ENCODE measurements at places on chromosomes 7 and 10.

- no peak for DNase-seq
Observed at GRCh38 chr10:15603446-15604011, 116.2 kb downstream of the ITGA8 start.

GRCh38 chr7:151016942-151017341 is 7.4 kb downstream of the ATG9B start:
- DNase-seq: no peak

GRCh38 chr7:115965236-115965635 is 65.3 kb downstream of the TFEC start:
- DNase-seq: no peak

DNA sequence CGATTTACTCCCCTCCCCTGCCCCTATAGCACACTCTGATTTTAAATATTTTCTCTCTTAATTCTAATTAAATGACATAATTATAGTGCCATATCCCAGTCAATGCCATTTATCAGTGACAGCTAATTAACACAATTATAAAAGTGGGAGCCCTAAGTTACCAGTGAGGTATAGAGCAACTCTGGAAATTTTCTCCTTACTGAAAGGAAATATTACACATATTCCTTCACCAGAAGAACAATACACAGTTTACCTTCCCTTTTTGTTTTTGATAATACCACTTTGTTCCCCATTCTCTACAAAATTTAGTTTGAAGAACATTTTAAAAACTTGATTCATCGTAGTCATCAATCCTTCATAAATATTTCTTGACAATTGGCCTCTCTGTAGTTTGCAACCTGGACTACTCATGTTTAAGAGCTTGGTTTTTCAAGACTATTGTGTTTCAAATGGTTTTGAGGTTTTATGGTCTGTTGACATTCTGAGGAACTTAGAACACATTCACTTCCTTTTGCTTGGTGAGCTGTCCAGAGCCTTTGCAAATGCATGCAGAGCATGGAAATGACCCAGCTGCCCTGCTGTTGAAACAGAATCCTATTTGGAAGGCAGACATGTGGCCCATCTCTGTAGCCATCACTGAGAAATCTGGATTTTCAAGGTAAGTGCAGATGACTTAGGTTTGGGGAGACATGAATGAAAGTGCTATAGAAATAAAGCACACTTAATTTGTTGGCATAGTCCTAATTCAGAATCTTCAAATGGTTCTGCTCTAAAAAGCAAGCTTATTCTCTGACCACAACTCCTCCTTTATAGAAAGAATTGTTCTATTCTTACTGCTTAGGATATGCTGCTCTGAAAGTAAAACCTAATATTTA is at the start of gene GPR141:
TSS of gene GPR141 (plus strand) at position 521 of the 875 bp plus-strand sequence. CDS start 56,628 bp downstream, outside the sequence.
- DNase-seq: no peak

DNA sequence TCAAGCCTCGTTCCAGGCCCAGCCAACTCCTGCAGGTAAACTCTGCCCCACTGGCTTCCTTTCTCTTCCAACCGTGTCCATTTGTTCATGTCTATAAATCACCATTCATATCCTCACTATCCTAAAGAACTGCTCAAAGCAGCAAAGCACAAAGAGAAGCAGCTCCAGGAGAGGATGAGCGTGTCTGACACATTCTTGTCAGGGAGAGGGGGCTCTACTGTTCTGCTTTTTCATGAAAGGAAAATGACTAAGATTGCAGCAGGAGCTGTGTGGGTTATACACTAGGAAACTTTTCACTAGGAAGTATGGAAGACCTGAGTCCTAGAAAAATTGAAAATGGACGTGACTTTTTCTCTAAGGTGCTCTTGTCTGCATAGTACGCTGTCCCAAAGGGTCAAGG is 16.7 kb downstream of the AGFG2 start:
- no peak for DNase-seq

DNA sequence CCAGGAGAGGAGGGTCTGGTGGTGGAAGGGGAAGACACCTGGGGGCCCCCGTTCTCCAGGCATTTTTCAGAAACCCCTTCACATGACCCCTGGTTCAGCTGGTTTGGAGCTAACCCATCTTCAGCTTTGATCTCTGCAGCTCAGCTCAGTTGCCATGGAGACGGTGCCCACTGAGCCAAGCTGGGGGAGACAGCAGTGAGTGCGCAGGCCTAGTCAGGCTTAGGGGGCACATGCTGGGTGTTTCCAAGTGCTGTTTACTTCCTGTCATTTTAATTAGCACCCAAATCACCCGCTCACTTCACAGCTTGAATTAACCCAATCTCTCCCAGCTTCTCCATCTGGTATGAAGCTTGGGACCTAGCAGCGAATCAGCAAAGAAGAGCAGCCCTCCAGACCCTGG is 9.0 kb downstream of the SPOCK2 start:
- DNase-seq: no peak

DNA sequence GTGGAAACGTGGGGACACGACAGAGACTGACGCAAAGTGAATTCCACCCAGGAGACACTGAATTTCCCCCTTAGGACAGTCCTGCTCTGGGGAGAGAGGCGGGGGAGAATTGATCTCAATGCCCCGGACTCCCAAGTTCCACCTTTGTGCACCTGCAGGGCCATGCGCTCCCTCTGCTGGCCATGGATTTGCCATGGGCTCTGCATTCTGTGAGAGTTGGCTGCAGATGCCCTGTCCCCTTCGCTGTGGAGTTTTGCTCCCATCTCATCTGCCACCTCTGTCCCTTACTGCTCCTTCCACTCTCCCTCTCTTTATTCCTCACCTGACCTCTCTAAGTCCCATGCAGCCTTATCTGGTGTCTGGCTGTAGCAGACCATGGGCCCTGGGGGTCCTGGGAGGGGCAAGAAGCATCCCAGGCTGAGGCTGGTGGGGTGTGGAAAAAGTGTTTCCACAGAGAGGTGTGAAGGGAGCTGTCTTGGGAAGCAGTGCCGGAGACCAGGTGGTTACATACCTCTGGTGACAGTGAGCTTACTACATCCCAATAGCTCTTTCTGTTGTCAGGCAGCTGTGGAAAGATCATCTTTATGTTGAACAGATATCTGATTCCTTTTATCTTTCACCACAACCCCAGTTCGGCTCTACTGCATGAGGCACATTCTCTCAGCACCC is 14.3 kb downstream of the GHRHR start:
- DNase-seq: no peak

- DNase-seq: no peak
Observed at GRCh38 chr7:134782121-134782623, 2.7 kb downstream of the CALD1 start.

- no peak for DNase-seq
Observed at GRCh38 chr10:74049955-74050354, 52.0 kb downstream of the VCL start.

- DNase-seq: no peak
Observed at GRCh38 chr7:93159490-93159889, 11.3 kb upstream of the SAMD9L start.

- DNase-seq: no peak
Observed at GRCh38 chr10:132257271-132257670, 50.5 kb downstream of the STK32C start.

DNA sequence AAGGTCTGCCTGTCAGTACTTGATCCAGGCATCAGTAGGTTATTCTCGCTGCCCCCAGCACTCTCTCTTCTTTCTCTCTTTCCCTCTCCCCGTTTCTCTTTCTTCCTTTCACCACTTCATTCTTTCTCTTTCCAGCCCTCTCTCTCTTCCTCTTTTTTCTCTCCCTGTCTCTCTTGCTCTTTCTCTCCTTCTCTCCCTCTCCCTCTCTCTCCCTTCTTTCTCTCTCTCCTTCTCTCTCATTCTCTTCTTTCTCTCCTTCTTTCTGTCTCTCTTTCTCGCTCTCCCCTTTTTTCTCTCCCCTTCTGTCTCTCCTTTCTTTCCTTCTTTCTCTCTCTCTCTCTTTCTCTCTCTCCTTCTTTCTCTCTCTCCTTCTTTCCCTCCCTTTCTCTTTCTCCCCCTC is 7.5 kb upstream of the DRGX start:
- DNase-seq: no peak

GRCh38 chr10:124561206-124561605 is 99.6 kb downstream of the LHPP start:
- no peak for DNase-seq

- DNase-seq: no peak
Observed at GRCh38 chr7:151729521-151729921, 147.4 kb downstream of the PRKAG2 start.

DNA sequence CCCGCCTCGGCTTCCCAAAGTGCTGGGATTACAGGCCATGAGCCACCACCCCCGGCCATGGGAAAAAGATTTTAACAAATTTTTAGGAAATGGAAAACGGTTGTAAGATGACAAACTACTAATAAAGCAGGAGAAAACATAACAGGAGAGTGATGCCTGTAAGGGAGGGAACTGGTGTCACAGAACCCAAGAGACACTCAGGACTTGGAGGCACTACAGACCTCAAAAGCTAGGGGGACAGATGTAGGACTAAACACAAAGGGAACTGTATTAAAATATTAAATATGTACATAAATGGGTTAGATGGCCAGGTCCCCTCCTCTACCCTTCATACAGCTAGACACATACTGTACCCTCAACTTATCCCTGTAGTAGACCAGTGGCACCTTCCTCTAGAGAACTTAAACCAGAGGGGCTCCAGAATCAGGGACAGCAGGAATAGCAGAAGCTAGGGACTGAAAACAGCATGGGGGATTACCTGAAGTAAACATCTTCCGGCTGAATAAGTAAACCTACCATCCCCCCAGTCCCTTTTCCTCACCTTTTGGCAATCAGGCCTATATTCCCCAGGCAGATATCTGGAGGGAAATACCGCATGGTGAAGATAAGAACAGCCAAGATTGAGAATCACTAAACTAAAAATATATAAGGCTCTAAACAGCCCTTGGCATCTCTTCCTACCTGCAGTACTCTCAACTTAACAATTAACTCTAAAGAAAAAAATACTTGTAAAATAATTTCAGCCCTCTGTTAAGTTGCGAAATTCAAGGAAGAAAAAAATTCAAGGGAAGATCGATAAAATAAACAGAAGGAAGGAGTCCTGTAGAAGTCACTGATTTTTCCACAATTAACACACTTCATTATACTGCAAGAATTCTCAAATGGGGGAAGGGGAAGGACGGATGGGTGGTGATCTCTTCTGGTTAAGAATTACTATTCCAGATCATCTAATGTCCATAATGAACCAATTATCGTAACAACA is 15.5 kb downstream of the TM9SF3 start:
- no peak for DNase-seq

DNA sequence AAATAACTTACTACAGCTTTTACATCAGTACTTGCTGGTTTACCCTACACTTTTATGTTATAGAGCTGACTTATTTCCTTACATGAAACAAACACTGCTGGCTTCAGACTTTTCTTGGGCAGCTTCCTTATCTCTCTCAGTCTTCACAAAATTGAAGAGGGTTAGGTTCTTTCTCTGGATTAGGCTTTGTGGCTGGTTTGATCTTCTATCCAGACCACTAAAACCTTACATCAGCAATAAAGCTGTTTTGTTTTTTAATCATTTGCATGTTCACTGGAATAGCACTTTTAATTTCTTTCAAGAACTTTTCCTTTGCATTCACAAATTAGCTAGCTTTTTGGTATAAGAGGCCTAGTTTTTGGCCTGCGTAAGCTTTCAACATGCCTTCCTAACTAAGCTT is 218.7 kb downstream of the LRRTM3 start:
- no peak for DNase-seq

- DNase-seq: no peak
Observed at GRCh38 chr7:99453105-99453504, 12.9 kb downstream of the ATP5MF start.

- DNase-seq: no peak
Observed at GRCh38 chr10:43252166-43252782, 14.6 kb downstream of the RASGEF1A start.

- peak; percentile 14 for DNase-seq
Observed at GRCh38 chr10:125407000-125407502, 246.7 kb upstream of the CTBP2 start.

DNA sequence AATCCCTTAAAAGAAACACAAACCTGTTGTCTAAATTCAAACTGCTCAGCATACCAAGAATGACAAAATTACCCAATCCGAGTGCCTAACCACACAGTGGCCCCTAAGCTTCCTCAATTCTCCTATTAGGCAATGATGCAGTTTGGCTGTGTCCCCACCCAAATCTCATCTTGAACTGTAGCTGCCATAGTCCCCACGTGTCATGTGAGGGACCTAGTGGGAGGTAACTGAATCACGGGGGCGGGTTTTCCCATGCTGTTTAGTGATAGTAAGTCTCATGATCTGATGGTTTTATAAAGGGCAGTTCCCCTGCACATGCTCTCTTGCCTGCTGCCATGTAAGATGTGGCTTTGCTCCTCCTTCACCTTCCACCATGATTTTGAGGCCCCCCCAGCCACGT is 21.9 kb downstream of the PSAP start:
- DNase-seq: no peak

DNA sequence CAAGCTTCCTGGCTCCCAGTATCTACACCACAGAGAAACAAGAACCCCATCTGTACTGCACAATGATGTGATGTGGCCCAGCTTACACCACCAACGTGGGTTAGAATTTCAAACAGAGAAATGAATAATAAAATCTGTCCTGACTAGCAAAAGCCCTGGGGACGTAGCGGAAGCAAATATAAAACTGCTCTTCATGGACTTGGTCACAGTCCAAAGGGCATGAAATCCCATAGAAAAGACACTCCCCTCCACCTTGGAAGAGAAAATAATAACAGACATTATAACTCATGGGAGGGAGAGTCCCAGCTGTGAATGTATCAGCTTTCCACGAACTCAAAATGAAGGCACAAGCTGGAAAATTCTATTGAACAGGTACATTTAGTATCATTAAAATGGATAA is 205.3 kb upstream of the GALNT17 start:
- no peak for DNase-seq

DNA sequence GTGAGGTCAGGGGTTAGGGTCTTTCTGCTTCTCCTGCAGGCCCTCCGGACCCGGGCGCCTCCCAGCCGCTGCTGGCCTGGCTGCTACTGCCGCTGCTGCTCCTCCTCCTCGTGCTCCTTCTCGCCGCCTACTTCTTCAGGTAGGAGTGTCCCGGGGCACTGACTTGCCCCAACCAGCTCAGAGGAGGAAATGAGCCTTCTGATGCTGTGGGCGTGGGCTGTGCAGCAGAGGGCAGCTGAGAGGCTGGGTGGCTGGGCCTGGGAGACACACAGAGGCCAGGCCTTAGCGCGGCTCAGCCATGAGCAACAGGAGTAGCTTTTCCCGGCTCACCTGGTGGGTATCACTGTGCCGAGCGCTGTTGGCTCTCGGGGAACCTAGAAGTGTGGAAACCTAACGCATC is 78.9 kb downstream of the MKI67 start:
- DNase-seq: no peak

DNA sequence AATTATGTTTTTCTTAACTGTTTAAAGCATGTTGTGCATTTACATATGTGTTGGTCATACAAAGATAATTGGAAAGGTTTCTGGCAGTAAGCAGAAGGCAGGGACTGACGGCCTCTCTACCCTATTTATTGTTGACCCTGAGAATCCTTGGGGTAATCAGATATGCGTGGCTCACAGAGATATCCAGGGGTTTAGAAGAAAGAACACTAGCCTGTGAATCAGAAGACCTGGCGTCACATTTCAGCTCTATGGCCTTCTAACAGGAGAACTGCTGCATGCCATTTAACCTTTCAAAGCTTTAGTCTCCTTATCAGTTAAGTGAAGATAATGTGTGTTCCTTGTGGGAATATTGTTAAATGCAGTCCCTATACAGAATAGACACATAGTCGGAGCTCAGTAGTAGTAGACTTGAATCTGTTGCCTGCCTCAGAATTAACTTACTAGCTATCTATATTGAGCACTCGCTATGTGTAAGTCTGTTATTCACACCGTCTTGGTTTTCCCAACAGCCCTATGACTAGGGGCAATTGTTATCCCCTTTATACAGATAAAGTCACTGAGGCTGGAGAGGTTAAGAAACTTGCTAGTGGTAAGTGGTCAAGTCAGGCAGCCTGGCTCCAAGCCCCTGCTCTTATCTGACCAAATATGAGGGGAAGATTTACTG is 129.6 kb upstream of the ANKRD1 start:
- no peak for DNase-seq

Measured in NCI-H2029 treated with DMSO at 0.1 percent for 48 hours (cell line).